Left renal cortex interstitium (tissue), 4 donors: ENCODE measurements at places on chromosomes 7 and 10. TPM values are rescaled to one million over a fixed set of nuclear protein-coding genes. Genes with fewer than 3 reads are reported as not detected.

The THAP5 gene
- 39.5 TPM for polyA plus RNA-seq

The FAM25C gene
- not detected for polyA plus RNA-seq

The PTCD1 gene
- polyA plus RNA-seq: 4.2 TPM

The CYP2E1 gene
- 2.3 TPM for polyA plus RNA-seq

GRCh38 chr7:125563964-125564529 is 634.4 kb upstream of the POT1 start:
- no peak for DNase-seq

- DNase-seq: no peak
These were observed 31.5 kb upstream of the ARID5B start for GRCh38 chr10:61869774-61870525.

- DNase-seq: no peak
These were observed 130.4 kb upstream of the BMPER start for GRCh38 chr7:33774762-33775523.

DNA sequence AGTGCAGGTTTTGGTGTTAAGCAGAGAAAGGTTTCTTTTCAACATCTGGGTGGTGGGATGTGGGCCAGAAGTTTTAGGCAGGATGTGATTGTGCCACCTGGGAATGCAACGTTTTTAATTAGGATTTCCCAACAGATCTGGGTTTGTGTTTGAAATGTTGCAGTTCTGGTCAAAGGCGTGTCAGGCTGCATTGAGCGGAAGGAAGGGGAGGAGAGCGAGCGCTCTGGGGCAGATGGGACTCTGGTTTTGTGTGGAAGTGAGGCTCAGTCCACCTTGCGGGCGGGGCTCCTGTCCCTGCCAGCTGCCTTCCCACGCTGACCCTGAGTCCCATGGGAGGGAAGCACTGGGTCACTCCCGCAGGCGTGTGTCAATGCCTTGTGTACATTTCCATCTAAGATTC is 767.7 kb downstream of the KCNMA1 start:
- no peak for DNase-seq

GRCh38 chr7:157612664-157613561 is 276.1 kb downstream of the DNAJB6 start:
- DNase-seq: no peak

DNA sequence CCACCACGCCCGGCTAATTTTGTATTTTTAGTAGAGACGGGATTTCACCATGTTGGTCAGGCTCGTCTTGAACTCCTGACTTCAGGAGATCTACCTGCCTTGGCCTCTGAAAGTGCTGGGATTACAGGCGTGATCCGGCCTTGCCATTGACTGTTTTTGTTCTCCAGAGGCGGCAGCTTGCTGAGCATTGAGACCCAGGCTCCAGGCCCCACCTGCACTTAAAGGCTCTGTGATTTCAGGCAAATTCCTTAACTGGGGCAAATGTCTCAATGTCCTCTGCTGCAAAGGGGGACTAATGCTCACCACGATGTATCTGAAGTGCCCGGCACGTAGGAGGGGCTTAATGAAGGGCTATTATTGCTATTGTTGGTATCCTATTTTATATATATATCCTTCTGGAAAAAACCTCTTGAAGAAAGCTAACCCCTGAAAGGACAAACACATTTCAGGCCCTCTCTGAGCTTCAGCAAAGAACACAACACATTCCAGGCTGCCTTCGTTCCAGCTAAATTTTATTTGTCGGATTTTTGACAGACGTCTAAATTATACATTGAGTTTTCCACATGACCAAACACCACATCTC is 29.0 kb downstream of the TRIM8 start:
- no peak for DNase-seq

- DNase-seq: no peak
These were observed at the start of gene PODXL for GRCh38 chr7:131556053-131556908. Gene PODXL (minus strand): TSS chr7:131556628. CDS start chr7:131556359, 269 bp downstream.

- no peak for DNase-seq
These were observed 87.8 kb upstream of the LRRTM3 start for GRCh38 chr10:66837990-66838389.

- no peak for DNase-seq
These were observed 147.9 kb downstream of the PARD3 start for GRCh38 chr10:34667177-34667576.

GRCh38 chr10:14527134-14527844 is 196.6 kb upstream of the FRMD4A start:
- DNase-seq: no peak

- DNase-seq: no peak
These were observed 4.2 kb downstream of the ITIH5 start for GRCh38 chr10:7662522-7662921.

DNA sequence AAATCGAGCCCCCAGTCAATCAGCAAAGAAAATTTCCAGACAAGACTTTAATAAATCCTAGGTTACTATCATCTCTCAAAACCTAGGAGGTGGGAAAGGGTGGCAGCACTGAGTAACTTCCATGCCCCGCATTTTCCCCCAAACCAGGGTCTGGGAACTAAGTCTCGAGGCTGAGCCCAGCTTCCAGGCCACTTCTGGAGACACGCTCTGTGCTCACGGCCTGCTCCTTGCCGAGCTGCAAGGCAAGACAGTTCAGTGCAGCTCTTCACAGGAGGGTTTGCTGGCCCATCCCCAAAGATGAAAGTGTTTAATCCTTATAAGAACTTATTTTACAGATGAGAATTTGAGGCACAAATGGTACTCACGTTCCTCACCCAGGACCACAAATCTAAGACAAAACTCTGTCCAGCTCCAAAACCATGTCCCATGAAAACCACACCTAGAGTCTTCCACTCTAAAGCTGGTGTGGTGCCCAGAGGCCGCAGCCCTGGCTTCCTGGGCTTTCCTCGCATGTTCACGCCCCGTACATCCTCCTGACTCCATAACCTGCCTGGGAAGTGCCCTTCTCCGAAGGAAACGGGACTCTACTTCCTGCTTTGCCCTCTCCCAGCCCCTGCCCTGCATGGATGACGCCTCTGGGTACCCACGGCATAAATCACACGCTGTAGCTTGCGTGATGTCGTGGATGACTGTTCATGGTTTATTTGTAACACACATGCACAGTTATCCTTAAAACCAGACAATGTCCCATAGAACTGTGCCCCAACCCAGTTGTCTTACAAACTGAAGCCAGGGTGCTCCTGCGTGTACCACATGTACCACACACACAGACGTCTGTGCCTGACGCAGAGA is 201.2 kb downstream of the DIP2C start:
- no peak for DNase-seq

GRCh38 chr7:76257973-76258372 is 44.5 kb upstream of the HSPB1 start:
- no peak for DNase-seq

GRCh38 chr7:87413029-87413428 is 62.5 kb downstream of the ABCB4 start:
- DNase-seq: no peak
